ENCODE measurements at places on chromosomes 6 and 20. TPM values are rescaled to one million over a fixed set of nuclear protein-coding genes. Genes with fewer than 3 reads are reported as not detected.

The KIF13A gene
- 38.1 TPM for total RNA-seq

The ULBP2 gene
- total RNA-seq: 0.27 TPM

The ZSCAN23 gene
- total RNA-seq: 5.5 TPM

The ADGRF1 gene
- not detected for total RNA-seq

The LPA gene
- total RNA-seq: not detected

The KCNB1 gene
- 2.7 TPM for total RNA-seq

The REM1 gene
- 9.6 TPM for total RNA-seq

The PRKN gene
- 4.0 TPM for total RNA-seq

The OR5V1 gene
- not detected for total RNA-seq

The CDH22 gene
- total RNA-seq: 0.13 TPM

The TNXB gene
- 108 TPM for total RNA-seq

The CALHM5 gene
- total RNA-seq: 3.7 TPM

The PRSS16 gene
- 0.09 TPM for total RNA-seq

The SLA2 gene
- 0.09 TPM for total RNA-seq

The ZFP64 gene
- 11.5 TPM for total RNA-seq

The FOXF2 gene
- 0.22 TPM for total RNA-seq

Data from muscle of leg (tissue), 16 donors.